Right cardiac atrium (tissue), 5 donors: ENCODE measurements at places on chromosomes 6 and 20. TPM values are rescaled to one million over a fixed set of nuclear protein-coding genes. Genes with fewer than 3 reads are reported as not detected.

Gene MAS1
- 0.02 TPM for polyA plus RNA-seq

Gene OR2W1
- not detected for polyA plus RNA-seq

Gene MEP1A
- polyA plus RNA-seq = not detected

Gene AK9
- polyA plus RNA-seq = 8.3 TPM

Gene CGAS
- polyA plus RNA-seq = 0.91 TPM

Gene TFAP2A
- polyA plus RNA-seq = 0.57 TPM

Gene ESR1
- polyA plus RNA-seq = 0.70 TPM

Gene WFDC10B
- not detected for polyA plus RNA-seq

Gene TGM3
- polyA plus RNA-seq = 0.05 TPM

Gene FOXQ1
- polyA plus RNA-seq = not detected

Gene DSP
- polyA plus RNA-seq = 94.7 TPM

Gene LINC00237
- polyA plus RNA-seq = not detected

DNA sequence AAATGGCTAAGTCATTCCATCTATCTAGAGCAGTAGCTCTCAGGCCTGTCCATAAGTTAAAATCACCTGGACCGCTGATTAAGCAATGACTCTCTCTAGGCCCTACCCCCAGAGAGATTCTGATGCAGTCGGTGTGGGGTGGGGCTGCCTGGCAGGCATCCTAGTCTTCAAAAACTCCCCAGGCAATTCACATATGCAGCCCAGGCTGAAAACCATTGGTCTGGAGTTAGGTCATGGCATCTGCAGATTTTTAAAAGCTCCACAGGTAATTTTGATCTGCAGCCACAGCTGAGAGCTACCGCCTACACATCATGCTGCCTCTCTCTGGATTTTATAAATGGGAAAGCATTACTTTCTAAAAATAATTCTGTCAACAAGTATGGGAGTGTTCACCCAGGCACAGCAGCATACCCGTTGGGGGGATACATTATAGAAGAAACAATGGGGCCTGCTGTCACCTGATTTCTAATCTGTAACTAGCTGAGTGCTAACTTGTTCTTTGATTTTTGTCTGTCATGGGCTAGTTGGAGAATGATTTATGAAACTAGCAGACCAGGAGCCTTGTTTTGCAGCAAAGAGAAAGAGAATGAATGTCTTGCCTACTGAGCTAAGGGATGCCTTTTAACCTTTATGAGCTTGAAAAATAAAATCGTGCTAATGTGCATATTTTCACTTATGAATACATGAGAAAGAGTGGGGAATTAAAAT is 44.1 kb upstream of the ATXN1 start:
- no peak for DNase-seq

GRCh38 chr6:156691018-156691417 is 86.2 kb upstream of the ARID1B start:
- no peak for DNase-seq

DNA sequence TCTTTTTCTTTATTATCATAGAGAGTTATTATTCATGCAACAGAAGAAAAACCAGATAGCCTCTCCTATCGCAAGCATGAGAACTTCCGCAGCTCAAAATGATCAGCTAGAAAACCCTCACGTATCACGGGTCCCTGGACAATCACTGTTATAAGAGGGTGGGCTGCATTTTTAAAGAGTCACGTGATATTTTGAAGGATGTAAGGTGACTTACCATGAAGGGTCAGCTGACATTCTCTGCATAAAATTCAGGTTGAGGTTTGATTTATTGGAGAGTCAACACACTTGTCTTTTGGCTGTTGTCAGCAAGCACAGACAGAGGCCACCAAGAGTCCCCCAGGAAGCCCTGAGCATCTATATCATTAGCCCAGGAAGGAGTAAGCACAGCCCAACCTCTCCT is 39.5 kb downstream of the ID4 start:
- no peak for DNase-seq

DNA sequence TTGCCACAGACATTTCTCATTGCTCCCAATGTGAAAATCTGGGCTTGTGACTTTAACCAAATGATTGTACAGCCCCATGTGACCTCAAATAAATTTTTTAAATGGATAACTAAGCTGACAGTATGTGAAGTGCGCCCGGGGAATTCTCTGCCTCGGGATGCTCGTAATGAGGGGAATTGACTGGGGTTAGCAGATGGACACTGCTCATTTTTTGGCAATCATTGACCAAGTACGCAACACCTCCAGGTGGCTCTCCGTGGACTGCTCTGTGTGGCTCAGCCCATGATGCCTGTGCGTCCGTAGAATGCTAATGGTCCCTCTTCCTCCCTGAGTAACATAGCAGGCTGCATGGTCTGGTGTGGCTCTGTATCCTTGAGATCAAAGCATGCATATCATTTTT is 42.4 kb downstream of the FARS2 start:
- DNase-seq = no peak

DNA sequence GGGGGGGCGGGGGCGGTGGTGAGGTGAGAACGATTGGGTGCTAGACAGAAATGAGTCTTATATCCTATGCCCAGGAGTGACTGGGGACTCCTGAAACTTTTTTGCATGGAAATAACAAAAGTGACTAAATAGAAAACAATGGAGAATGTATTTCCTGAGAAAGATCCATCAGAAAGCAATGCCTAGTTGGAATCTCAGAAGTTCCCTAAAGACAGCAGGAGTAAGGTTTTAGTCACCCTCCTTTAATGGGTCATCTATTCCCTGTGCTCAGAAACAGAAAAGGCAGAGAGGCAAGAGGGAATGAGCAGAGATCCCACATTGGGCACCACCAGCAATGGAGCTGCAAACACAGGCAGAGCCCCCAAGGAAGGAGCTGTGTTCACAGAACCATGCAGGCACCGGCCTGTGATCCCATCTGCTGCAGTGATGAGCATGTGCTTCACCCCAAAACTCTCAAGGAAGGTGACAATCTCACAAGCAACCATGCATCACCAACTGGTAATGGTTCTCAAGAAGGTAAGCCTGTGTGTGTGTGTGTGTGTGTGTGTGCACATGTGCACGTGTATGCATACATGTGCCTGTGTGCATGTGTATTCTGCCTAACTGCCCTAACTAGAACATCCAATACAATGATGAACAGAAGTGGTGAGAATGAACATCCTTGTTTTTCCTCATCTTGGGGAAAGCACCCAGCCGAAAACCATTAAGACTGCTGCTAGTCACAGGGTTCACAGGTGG is 168.4 kb downstream of the WDR27 start:
- no peak for DNase-seq

DNA sequence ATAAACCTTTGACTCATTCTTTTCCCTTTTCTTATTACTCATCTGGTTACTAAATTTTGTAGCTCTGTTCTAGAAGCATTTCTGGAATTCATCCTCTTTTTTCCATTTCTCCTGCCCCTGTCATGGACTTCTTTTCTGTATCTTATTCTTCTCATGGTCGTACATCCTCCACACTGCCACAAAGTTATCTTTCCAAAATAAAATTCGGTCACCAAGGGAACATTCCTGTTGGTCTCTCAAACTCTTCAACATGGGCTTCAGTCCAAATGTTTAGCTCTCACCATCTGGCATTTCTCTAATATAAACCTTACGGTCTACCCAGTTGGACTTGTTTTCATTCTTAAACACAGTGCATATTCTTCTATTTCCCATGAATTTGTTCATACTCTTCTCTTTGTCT is 428.8 kb upstream of the ID4 start:
- no peak for DNase-seq

- no peak for DNase-seq
These were observed 11.6 kb upstream of the ASCC3 start for GRCh38 chr6:100892693-100893092.

GRCh38 chr6:127868338-127868737 is 32.5 kb downstream of the THEMIS start:
- DNase-seq = no peak

- no peak for DNase-seq
These were observed 120.0 kb downstream of the GRM4 start for GRCh38 chr6:34025861-34026260.

GRCh38 chr6:48080227-48081009 is 30.6 kb downstream of the PTCHD4 start:
- DNase-seq = no peak

GRCh38 chr6:56821005-56821432 is 133.9 kb upstream of the BEND6 start:
- no peak for DNase-seq

- no peak for DNase-seq
These were observed 6.0 kb downstream of the APMAP start for GRCh38 chr20:24986436-24987015.

GRCh38 chr6:148925701-148926100 is 178.9 kb downstream of the UST start:
- no peak for DNase-seq

- DNase-seq = no peak
These were observed 37.5 kb downstream of the FKBP5 start for GRCh38 chr6:35651244-35651643.

GRCh38 chr6:57306273-57306672 is 11.2 kb upstream of the PRIM2 start:
- no peak for DNase-seq

GRCh38 chr20:24995741-24996448 is 3.3 kb upstream of the APMAP start:
- no peak for DNase-seq

GRCh38 chr20:34322267-34323105 is 19.3 kb upstream of the AHCY start:
- DNase-seq = no peak

GRCh38 chr20:48463096-48463720 is 364.6 kb downstream of the PREX1 start:
- DNase-seq = no peak

DNA sequence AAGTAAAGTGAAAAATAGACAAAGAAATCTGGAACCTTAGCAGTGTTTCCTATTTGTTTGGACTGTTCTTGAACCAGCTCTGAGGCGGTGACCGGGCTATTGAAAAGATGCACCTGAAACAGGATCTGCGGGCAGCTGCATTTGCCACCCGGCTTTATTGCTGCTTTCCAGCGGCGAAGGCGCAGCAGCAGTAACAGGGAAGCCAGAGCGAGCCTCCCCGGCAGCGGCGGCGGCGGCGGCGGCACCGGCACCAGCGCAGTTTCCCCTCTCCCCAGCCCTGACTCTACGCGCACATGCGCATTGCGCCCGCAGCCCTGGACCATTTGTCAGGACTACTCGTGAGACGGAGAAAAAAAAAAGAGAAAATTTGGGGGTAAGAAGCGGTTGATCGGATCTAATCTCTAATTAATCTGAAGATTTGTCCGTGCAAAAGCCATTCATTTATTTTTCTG is at the start of gene L3MBTL3:
TSS of gene L3MBTL3 (plus strand) at position 290 of the 452 bp plus-strand sequence. CDS start 24,119 bp downstream, outside the sequence.
- peak; percentile 92 for DNase-seq

DNA sequence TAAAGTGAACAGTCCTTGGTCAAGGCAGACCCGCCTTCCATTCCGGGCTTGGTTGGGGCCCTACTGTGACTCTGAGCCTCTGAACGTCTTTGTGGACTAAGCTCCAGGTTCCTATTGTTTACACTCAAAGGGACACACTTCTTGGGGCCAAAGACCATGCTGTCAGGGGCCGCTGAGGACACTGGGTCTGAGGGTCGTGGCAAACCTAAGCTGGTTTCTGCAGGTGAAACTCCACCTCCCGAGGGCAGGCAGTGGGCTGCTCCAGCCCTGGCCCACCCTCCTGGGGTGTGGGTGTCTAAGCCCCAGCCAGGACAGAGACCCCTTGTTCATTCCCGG is 43.1 kb downstream of the DSTN start:
- DNase-seq = no peak

- DNase-seq = no peak
These were observed 217.5 kb downstream of the CD83 start for GRCh38 chr6:14335071-14335470.

DNA sequence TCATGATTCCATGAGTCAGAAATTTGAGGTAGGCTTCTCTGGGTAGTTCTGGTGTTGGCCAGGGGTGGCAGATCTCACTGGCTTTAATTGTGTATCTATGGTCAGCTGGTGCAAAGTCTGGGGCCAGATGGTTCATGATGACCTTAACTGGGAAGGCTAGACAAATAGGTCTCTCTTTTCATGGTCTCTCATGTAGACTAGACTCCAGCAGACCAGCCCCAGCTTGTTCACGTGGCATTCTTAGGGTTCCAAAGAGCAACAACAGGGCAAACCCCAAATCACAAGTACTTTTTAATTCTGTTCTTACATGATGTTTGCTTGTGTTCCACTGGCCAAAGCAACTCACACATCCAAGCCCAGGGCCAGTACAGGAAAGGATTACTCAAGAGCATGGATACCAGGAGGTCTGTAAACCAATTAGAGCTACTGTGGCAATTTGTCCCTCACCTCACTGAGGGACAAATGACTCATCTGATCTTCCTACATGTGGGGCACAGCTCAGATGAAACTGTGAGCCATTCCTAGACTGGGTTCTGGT is 79.5 kb upstream of the PBOV1 start:
- DNase-seq = no peak

GRCh38 chr20:62120990-62121775 is 1.1 kb upstream of the LSM14B start:
- DNase-seq = no peak

DNA sequence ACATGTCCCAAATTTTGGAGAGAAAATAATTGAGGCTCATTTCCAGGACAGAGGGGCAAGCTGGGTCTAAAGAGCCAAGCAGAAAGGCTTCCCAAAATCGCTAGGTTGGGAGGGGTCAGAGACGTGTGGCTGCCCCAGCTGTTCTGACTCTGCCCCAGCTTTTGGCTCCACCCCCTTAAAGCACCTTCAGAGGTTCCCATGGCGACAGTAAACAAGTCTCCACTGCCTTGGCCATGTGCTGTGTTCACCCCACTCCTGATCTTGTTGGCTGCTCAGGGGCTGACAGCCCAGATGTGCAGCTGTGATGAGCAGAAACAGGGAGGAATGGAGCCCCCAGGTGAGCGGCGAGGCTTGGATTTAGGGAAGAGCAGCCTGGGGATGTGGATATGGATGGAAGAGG is 72.8 kb upstream of the SPTLC3 start:
- DNase-seq = no peak
